CD4-positive, alpha-beta T cell treated with Interleukin-17A for 4 hours (primary cell): ENCODE measurements at places on chromosomes 16 and 17.
A peak's percentile ranks its signal among the peaks of the same experiment; 100 is the strongest.

- no peak for DNase-seq
These were observed 27.7 kb downstream of the SPACA3 start for GRCh38 chr17:33019161-33019890.

DNA sequence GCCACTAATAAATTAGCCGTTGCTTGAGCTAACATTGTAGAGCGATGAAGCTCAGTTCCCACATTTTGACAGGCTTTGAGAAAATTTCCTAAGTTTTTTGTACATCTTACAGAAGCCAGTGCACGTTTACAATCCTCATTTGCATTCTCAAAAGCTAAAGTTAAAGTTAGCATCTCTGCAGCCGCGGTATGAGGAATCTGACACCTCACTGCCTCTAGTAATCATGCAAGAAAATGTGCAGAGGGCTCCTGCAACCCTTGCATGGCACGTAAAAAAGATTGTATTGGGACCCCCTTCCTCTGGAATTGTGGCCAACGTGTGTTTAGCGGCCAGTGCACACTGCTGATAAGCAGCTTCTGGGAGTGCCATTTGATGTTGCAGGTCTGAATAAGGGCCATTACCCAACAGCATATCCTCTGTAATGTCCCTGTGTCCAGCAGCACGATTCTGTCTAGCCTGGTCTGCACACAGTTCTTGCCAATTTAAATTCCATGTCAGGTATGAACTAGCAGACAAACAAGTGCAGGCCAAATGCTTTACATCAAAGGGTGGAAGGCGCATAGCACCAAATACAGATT, 12.4 kb upstream of the ZNF689 start:
- DNase-seq: no peak

- no peak for DNase-seq
These were observed 66.6 kb upstream of the KSR1 start for GRCh38 chr17:27389542-27390140.

GRCh38 chr17:15900871-15901270, 44.1 kb upstream of the ADORA2B start:
- no peak for DNase-seq

DNA sequence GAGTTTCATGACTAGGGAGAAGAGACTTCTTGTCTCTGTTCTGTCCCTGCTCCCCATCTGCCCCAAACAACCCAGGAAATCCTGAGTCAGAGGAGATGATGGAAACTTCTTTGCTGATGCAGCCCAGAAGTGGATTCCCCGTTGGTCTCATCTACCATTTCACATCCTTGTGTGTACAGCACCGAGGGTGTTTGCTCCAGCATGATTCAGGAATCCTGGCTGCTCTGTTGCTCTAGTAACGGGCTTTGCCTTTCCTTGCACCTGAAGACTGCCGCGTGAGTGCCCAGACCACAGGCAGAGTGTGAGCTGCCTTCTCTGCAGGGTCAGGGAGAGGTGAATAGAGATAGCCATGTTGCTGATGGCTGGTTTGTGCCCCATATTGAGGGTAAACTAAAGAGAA, 408.4 kb downstream of the CPPED1 start:
- DNase-seq: no peak

DNA sequence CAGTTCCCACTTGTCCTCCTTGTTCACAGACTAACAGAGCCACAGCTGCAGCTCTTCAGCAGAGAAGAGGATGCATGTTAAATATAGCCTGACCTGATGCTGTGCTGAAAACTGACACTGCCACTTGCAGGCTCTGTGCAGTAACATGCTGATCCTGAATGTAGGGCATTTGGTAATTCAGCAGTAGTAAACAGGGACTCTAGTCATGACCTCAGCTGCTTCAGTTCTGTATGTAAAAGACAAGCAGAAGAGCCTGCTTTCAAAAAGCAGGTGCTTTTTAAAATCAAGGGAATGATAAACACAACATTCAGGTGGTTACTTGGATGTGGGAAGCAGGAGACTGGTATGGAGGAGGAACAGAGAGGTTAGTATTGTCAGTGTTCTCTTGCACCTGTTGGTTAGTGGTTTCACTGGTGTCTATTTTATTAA, 33.8 kb downstream of the ESRP2 start:
- DNase-seq: no peak

DNA sequence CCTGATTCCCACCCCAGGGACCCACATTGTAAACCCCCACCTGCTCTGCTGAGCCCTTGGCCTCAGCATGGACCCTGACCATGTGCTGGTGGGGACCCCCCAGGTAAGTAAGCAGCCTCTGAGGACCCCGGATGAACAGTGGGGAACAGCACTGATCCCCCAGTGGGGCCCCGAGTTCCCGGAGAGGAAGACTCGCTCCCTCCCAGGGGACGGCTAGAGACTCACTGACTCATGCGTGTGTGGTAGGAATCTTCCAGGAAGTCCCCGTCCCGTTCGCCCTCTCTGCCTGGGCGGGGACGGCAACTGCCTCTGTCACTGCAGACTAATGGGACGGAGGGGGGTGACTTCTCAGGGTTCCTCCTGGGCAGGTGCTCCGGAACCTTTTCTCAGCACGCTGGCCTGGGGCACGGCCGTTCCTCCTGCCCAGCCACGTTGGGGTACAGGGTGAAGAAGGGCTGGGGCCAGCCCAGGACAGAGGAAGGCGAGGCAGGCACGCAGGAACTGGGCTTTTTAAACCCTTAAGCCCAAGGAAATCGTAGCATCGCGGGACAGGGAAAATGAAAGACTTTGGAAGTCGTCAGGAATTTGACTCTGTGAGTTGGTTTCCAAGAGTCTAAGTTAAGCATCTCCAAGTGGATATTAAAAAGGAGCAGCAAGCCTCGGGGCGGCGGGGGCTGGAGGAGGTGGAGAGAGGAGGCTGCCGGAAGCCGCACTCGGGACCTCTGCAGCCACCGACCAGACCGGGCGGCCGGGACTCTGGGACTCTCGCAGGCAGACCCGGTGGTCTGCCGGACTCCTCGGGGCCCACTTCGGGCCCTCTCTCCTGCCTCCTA, 178.7 kb downstream of the SEC14L1 start:
- DNase-seq: peak; percentile 80

- no peak for DNase-seq
These were observed 6.2 kb downstream of the EFNB3 start for GRCh38 chr17:7711051-7711755.

DNA sequence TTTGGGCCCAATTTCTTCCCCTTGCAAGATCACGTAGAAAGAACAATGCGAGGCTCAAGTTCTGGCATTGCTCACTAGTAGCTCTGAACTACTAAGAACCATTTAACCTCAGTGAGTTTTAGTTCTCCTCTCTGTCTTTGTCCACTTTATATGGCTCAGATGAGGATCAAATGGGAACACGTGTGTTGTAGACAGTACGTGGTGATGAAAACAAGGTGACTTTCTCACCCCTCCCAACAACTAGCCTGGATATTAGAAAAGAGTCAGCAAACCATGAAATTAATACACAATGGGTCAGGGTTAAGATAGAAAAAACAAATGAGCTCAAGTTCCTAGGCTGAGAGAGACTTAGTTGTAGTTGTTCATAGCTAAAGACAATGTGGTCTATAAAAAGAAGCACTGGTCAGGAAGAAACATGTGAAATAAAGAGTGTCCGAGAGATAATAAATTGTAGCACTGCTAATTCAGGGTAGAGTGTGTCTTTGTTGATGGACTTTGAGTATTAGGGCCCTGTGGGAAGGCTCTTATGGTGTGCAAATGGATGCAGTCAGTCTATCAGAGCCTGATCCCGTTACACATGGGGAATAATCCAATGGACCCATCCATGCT, 417.0 kb downstream of the HAPSTR1 start:
- no peak for DNase-seq

DNA sequence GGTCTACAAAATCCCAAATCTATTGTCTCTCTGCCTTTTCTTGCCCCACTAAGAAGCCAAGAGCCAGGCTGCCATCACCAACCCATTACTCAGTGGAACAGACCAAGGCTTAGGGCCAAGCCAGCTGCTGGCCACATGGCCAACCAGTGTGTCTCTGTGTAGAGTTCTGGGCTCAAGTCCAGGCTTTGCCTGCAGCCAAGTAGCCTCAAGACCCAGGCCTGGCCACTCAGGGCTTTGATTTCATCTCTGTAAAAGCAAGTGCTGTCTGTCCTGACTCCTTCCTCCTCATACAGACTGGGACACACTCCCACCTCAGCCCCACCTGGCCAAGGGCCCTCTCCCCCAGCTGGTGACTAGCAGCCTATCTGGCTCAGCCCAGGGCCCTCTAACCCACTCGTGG, 14.6 kb downstream of the SREBF1 start:
- DNase-seq: no peak

DNA sequence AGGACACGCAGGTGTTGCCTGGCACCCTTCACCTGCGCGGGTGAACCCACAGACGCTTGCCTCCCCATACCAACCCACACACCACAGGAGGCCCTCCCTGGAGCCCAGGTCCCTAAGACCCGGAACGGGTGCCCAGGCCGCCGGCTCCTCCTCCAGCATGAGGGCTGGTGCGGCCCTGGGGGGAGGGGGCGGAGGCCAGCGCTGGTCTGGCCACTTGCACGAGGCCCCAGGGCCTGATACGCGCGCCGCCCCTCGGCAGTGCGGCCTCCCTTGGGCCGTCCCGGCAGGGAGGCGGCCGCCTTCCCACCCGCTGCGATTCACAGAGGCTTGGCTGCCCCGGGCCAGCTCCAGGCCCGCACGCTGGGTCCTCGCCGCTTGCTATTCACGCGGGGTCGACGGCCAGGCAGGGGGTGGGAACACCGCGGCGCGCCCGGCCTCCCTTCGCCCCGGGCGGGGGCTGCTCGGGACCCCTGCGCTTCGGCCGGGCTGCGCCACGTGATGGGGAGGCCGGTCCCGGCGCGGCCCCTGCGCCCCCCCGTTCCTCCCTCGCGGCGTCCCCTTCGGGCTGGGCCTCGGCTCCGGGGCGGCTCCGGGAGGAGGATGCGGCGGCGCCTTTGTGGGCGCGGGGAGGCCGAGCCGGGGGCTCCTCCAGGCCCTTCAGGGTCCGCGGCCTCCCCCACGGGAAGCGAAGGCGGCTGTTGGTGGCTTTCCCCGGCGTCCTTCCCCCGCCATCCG, 685 bp downstream of the FASN start:
- DNase-seq: peak; percentile 25

GRCh38 chr17:16171613-16172012, 43.7 kb downstream of the NCOR1 start:
- no peak for DNase-seq

DNA sequence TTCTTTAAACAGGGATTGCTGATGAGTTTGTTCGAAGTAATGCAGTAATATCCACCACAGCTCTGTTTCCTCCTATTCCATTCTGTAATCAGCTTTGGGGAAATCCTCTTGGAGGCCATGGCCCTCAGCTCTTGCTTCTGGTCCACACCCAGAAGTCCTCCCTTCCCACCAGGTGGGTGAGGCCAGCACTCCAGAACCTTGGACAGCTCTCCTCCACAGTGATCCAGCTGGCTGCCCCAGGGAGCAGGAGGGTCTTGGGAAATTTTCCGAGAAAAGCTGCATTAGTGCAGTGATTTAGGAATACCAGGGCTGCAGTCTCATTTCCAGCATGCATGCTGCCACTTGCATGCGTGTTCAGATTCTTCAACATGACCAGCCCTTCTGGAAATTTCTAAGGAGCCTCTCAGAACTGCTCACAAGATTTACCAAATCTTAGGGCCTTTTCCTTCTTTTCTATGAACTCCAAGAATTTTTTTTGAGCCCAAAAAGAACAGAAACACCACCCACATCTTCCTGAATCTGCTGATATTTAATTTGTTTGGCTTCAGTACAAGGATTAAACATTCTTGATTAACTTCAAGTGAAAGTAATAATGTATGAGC, 4.2 kb downstream of the SMPD3 start:
- DNase-seq: peak; percentile 32

DNA sequence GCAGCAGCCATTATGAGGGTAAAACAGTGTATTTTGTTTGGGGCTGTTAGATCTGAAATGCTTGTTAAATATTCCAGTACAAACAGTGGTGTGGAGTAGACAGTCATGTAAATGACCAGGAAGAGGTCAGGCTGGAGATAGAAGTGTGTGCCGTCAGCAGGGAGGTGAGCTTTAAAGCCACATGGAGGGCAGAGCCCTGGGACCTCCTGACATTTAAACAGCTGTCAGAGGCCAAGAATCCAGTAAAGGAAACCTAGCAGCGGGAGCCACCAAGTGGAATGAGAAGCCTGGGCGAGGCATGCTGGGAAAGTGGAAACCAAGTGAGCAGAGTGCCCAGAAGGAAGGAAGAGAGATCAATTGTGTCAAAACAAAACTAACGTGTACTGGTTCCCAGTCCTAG, 26.8 kb downstream of the C17orf67 start:
- no peak for DNase-seq

DNA sequence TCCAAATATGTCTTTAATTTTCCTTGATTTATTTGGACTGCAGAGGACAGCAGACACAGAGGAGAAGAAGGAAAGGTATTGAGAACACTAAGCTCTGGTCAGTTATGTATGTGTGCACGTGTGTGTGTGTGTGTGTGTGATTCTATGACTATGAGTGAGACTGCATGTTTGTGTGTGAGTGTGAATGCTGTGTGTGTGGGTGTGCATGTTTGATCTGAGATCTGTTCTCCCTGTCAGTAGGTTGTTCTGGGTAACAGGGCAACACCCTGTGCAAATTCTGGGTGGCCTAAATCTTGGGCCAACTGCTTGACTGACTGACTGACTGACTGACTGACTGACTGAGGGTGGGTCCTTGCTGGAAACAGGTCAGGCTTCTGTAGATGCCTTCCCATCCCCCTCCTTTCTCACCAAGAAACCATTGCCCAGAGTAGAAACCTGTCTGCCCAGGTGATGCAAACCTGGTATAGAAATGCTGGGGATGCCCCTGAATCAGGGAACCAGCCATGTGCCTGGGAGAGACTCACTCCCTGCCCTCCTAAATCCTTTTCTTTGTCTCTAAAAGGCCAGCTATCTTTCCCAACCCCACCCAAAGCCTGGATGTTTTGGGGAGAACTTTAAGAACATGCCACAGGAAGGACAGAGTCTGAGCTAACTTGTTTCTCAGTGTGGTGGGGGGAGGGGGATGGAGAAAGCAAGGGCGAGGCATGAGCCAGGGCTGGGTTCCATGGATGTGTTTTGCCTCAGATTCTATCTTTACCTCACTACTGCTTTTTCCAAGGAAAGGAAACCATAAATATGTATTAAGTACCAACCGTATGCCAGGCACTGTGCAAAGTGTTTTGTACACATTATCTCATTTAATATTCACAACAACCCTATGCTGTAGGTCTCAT, 4.5 kb upstream of the NR1D1 start:
- DNase-seq: no peak

DNA sequence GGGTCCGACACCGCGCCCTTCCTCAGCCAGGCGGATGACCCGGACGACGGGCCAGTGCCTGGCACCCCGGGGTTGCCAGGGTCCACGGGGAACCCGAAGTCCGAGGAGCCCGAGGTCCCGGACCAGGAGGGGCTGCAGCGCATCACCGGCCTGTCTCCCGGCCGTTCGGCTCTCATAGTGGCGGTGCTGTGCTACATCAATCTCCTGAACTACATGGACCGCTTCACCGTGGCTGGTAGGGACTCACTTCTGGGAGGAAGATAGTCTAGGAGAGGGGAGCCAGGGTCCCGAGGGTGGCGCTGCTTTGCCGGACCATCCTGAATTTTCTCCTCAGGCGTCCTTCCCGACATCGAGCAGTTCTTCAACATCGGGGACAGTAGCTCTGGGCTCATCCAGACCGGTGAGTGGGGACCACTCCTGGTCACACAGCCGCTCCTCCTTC, 601 bp downstream of the SPNS1 start:
- DNase-seq: no peak
